Stimulated activated CD8-positive, alpha-beta memory T cell treated with anti-CD3 and anti-CD28 coated beads, Interleukin-12 subunit alpha, Interleukin-12 subunit beta, amount 100 ng/mL, for 4 hours (primary cell): ENCODE measurements at places on chromosomes 3 and 15.
A peak's percentile ranks its signal among the peaks of the same experiment; 100 is the strongest.

DNA sequence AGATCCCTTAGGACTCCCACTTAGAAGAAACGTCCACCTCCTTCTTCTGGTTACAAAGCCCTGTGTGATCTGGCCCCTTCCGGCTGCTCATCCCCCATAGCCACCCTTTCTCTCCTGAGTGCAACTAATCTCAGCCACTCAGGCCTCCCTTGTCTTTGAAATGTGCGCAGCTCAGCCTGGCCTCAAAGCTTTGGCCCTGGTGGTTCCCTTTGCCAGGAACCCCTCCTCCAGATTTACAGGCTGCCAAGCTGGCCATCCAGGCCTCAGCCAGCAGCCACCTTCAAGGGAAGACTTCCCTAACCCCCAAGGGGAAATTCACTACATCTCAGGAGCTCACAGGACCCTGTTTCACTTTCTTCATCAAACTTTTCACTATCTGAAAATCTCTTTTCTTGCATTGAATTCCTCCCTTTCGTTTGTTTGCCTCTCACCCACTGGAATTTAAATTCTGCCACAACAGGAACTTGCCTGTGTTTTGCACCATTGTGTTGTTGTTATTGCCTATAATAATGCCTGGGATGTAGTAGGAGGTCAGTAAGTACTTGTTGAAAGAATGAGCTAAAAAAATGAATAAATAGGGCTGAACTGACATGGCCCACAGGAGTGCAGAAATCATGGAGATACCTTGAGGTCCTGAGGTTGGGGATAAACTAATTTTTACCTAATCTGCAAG is 109.5 kb upstream of the PFN2 start:
- DNase-seq: no peak

GRCh38 chr15:61227950-61228936 is 859 bp downstream of the RORA start:
- no peak for DNase-seq

DNA sequence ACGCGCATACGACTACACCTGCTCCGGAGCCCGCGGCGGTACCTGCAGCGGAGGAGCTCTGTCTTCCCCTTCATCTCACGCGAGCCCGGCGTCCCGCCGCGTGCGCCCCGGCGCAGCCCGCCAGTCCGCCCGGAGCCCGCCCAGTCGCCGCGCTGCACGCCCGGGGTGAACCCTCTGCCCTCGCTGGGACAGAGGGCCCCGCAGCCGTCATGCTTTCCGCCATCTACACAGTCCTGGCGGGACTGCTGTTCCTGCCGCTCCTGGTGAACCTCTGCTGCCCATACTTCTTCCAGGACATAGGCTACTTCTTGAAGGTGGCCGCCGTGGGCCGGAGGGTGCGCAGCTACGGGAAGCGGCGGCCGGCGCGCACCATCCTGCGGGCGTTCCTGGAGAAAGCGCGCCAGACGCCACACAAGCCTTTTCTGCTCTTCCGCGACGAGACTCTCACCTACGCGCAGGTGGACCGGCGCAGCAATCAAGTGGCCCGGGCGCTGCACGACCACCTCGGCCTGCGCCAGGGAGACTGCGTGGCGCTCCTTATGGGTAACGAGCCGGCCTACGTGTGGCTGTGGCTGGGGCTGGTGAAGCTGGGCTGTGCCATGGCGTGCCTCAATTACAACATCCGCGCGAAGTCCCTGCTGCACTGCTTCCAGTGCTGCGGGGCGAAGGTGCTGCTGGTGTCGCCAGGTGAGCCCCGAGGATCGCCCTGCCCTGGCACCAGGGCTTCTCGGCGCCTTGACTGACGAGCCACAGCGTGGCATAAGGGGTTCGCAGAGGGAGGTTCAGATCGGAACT is 420 bp downstream of the SLC27A2 start:
- peak; percentile 10 for DNase-seq

- no peak for DNase-seq
Measured at GRCh38 chr3:171049861-171050444, 23.4 kb upstream of the SLC2A2 start.

DNA sequence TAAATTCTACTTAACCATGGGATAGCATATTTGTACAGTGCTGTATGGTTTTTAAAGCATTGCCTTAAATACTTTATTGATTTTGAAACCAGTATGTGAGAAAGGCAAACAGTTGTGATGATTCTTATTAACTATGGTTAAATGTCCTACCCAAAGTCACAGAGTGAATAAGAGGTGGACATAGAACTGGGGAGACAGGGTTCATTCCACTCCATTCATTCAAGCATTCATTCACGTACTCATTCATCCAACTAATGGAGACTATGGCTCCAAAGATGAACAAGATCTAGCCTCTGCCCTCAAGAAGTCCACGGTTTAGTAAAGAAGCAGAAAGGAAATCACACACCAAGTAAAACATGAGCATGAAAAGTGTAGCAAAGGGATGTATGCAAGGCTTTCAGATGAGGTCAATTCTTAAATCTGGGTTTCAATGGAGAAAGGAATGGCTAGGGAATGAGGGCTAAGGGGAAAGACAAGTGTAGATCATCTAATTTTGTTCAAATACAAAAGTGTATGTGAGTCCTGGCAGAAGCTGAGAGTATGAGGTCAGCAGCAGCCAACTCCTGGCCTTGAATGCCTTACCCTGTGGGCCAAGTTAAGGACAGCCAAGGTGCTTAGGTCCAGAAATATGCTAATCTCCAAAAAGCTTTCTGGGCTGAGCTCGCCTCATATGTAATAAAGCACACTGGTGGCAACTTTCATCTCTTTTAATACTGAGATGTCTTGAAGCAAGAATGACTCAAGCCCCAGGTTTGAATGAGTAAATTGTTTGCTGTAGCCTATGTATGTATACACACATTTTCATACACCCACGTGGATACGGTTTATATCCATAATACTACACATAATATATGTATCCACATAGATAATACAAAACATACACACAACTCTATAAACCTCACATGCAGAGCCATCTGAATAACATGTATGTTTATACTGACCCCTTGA is 4.3 kb downstream of the TNIK start:
- no peak for DNase-seq

GRCh38 chr3:190272747-190273146 is 49.5 kb downstream of the CLDN1 start:
- no peak for DNase-seq

- DNase-seq: no peak
Measured at GRCh38 chr3:171039674-171040073, 13.2 kb upstream of the SLC2A2 start.

DNA sequence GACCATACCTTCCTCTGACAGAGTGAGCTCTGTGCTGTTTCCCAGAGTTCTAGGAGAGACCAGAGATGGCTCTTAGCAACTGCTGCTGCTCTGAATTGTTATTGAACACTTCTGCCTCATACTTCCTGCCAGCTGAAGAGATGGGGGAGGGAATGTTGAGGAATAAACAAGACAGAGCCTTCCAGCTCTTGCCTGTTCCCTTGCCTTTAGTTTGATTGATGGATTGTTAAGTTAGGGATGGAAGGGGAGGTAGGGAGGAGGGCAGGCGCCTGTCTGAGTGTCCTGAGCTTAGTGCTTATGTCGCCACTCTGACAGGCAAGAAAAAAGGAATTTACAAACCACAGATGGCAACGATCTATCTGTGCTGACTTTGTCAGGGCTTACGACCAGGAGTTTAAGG is 42.8 kb downstream of the ZNF609 start:
- DNase-seq: no peak

DNA sequence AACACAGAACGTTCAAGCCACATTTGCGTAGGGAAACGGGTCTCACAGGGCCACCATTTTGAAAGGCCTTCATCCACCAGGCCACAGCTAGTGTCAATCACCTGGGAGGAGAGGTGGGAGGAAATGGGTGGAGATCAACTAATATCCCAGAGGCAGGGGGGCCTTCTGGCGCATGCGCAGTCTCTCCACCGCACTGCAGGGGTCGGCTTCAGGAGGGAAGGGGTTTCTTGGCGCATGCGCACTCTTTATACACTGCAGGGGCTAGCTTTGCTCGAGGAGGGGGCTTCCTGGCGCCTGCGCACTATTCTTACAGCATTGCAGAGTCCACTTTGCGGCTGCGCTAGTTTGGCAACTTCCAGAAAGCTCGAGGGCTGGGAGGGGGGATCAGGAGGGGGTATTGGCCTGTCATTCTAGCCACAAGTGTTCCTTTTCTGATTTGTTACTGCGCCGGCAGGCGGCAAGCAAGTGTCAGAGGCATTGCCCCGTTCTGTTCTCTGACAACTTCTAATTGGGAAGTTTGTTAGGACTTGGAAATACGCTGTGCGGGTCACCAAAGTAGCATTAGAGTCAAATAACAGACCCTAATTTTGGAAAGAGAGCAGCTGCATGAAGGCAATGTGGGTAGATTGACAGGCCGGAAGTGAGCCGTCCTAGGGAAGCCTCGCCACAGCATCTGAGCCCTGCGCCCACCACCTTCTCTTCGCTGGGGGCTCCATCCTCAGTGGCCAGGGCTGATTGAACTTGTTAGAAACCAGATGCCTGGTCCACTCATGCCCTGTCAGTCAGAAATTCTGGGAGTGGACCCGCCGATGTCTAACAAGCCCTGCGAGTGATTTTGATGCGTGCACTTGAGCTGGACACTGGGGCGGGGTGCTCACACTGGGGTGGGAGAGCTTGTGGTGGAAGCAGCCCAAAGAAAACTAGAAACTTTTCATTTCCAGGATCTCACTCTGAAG is 173.5 kb upstream of the NDN start:
- DNase-seq: no peak

- no peak for DNase-seq
Measured at GRCh38 chr3:60622349-60622748, 628.9 kb downstream of the FHIT start.

GRCh38 chr3:98800401-98800800 is 37.3 kb downstream of the ST3GAL6 start:
- no peak for DNase-seq

DNA sequence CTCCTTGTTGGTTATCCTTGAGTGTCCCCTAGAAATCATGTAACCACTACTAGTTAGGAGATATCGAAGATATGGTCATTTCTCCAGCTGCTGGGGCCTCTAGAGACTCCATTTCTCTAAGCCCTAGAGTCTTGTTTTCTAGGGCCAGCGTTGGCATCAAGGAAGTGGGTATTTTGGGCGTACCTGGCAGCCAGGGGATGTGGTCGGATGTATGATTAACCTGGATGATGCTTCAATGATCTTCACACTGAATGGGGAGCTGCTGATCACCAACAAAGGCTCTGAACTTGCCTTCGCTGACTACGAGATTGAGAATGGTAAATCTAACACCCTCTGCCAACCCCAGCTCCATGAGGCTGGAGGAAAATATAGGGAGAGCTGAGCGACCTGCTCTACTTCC is 325.5 kb downstream of the RYR3 start:
- no peak for DNase-seq

DNA sequence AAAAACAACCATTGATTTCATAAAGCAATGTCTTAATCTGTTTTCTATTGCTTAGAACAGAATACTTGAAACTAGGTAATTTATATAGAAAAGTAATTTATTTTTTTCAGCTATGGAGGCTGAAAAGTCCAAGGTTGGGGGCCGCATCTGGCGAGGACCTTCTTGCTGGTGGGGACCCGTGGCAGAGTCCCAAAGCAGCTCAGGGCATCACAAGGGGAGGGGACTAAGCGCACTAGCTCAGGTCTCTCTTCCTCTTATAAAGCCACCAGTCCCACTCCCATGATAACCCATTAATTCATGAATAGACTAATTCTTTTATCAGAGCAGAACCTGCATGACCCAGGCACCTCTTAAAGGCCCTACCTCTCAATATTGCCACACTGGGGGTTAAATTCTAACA is 87.2 kb upstream of the KLF13 start:
- no peak for DNase-seq

- no peak for DNase-seq
Measured at GRCh38 chr15:38046257-38047051, 112.0 kb downstream of the TMCO5A start.

- DNase-seq: no peak
Measured at GRCh38 chr15:68418611-68419161, 13.3 kb downstream of the ITGA11 start.
